Spleen (tissue), 13 donors: ENCODE measurements at places on chromosomes 2 and 18. TPM values are rescaled to one million over a fixed set of nuclear protein-coding genes. Genes with fewer than 3 reads are reported as not detected.

DNA sequence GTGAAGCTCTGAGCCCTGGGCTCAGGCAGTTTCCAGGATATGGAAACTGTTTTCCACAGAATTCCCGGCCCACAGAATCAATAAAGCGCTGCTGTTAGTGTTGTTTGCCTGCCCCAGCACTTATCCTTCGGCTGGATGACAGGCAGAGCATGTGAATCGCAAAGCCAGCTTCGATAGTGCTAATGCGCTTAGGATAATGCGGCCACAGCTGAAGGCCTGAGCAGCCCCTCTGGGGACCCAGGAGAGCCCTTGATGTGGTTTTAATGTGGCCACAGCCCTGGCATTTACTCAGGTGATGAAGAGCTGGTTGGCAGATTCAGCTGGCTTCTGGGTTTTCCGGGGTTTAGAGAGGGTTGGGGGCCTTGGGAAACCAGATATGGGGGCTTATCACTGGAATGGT, 23.7 kb downstream of the PCARE start:
- DNase-seq: no peak

IER3IP1 gene
- 10.2 TPM for polyA plus RNA-seq

WDR35 gene
- 1.7 TPM for polyA plus RNA-seq

GRCh38 chr2:239866350-239866749, 158.8 kb downstream of the NDUFA10 start:
- DNase-seq: no peak
